ENCODE measurements at places on chromosomes 16 and 17. TPM values are rescaled to one million over a fixed set of nuclear protein-coding genes. Genes with fewer than 3 reads are reported as not detected.

Gene ETV4
- 22.0 TPM for polyA plus RNA-seq

Gene PMFBP1
- polyA plus RNA-seq: 3.4 TPM

Gene ABCC6
- 19.0 TPM for polyA plus RNA-seq

Gene BIRC5
- 39.2 TPM for polyA plus RNA-seq

Gene C16orf95
- 4.2 TPM for polyA plus RNA-seq

Gene CD79B
- 1.9 TPM for polyA plus RNA-seq

- DNase-seq: no peak
These were observed 30.1 kb downstream of the VPS35 start for GRCh38 chr16:46658925-46659324.

DNA sequence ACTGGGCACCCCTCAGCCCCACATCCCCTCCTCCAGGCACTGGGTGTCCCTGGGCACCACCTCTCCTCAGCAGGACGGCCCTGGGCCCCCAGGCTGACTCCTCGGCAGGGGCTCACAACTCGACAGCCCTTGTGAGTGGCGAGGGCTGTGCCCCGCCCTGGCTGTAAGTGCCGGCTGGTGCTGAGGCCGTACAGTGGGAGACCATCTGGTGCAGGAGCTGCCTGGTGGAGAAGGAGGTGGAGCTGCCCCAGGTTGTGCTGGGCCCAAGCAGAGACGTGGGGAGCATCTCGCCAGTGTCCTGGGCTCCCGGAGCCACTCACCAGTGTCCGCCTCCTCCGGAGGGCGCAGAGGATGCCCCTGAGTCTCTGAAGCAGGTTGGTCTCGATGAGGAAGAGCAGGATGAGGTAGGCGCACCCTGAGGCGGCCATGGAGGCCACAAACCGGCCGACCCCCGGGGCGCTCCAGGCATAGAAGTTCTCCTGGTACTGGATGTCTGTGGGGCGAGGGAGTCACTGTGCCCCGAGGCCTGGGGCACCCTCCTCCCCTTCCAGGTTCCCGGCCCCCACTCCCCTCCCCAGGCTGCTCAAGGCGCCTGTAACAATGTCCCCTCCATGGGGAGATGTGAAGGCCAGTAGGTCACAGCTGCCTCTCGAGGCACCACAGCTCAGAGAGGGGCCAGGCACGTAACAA, 15.1 kb upstream of the RNPS1 start:
- no peak for DNase-seq

GRCh38 chr17:7557775-7558543, 591 bp upstream of the TNFSF13 start:
- peak; percentile 90 for DNase-seq

GRCh38 chr16:1745181-1745899, 26.0 kb downstream of the NME3 start:
- DNase-seq: no peak

DNA sequence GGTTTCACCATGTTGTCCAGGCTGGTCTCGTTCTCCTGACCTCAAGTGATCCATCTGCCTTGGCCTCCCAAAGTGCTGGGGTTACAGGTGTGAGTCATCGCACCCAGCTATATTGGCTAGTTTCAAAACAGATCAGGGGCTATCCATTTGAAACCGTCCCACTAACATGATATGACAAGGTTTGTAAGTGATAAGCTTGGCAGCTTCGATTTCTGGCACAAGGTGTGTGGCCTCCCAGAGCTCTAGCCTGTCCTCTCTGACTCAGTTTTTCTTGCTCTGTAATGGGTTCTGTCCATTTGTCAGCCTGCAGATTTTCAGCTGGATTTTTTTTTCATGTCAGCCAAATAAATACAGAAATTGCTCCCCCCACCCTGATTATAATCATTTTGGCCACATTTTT, 31.8 kb upstream of the TENT4B start:
- DNase-seq: no peak

- no peak for DNase-seq
These were observed 400 bp downstream of the HCFC1R1 start for GRCh38 chr16:3023415-3023668.

- no peak for DNase-seq
These were observed 20.1 kb upstream of the ZNF423 start for GRCh38 chr16:49875806-49876715.

DNA sequence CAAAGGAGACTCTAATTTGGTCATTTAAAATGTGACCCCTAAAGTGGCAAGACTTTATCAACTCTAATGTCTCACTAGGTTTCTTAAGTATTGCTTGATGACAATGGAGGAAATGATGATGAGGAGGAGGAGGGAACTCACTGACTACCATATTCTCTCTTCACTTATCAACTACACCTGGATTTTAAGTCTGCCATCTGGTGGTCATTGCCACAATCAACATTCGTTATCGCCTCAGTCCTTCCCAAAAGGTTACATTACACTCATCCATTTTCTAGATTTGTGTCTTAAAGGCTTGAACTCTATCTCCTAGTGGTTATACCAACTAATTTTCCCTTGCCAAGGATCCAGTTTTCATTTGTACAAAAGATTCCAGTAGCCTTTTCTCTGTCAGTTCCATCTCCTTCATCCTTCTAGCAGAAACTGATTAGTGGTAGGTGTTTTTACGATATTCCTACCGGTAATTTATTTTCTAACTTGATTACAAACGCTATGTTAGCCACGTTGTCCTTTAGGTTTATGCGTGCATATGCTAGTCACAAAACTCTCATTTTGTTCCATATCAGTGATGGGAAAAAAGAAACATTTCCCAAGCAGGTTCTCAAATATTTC, 114.6 kb upstream of the NOG start:
- DNase-seq: no peak

DNA sequence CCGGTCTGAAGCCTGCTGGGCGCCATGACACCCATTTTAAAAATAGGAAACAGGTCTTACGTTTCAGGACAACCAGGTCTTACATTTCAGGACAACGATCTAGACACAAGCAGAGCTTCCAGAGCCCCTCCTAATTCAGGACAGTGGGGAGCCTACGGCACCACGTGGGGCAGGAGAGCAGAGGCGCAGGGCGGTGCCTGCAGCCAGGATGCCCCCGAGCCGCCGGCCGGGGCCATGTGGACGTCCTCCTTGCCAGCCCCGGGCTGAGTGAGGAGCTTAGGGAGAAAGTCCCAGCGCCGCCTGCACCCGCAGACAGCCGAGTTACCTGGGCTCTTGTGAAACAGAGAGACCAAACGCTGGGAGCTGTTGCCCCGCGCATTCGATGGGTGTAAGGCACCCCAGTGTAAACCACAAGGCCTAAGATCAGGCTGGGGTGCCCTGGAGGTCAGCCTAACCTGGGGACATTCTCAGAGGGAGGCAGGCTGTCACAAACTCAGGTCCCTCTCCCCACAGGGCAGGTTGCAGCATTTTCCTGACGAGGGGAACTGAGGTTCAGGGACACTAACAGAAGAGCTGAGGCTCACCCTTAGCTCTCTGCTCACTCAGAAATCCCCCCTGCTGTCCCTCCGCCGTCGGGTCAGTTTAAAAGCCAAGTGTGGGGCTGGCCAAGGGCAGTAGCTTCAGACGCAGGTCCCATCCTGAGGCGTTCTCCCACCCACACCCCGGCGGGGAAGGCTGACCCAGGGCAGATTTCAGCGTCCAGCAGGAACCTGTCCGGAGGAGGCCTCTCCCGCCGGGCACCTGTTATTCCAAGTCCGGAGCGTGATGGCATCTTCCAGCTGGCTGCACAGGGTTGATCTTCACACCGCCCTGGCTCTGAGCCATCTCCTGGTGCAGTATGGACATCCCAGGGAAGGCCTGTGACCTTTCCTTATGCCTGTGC, 1.8 kb upstream of the NOTUM start:
- DNase-seq: no peak

DNA sequence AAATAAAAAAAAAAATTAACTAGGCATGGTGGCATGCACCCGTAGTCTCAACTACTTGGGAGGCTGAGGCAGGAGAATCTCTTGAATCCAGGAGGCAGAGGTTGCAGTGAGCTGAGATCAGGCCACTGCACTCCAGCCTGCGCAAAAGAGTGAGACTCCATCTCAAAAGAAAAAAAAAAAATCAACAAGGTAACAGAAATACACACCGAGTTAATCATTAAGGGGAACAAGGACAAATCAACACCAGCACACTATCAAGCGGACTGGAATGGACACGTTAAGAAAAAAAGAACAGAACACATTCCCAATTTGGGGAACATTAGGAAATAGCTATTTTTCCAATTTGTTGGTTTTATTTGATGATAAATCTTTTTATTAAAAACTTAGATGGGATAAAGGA, 28.4 kb upstream of the GLG1 start:
- no peak for DNase-seq

DNA sequence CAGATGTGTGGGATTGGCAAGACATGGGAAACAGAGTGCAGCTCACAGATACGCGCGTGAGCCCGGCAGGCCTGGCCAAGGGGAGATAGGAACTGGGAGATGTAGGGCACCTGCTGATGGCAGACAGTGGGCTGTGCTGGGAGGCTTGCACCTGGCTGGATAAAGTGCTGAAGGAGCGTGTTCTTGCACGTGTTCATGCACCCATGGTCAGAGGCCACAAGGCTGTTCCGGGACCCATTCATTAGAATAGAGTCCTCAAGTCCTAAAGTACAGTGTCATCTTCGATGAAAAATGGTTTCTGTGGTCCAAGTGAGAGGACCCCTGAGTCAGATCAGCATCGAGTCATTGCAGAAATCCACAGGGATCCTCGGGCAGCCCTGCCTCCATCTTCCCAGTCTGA, 236.4 kb downstream of the CCDC182 start:
- no peak for DNase-seq

DNA sequence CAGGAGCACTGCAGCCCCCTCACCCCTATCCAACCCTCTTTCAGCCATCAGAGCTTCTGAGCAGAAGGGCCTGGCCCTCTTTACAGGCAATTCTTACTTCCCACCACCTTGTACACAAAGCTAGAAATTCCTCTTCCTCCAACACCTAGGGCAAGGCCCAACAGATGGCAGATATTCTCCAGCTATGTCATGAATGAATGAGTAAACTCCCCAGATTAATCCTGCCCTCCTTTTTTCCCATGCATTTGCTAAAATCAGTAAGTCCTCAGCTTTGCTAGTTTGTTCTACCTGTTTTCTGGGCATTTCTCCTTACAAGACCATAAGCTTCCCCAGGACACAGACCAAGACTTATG, 20.4 kb upstream of the MRPS23 start:
- DNase-seq: no peak

DNA sequence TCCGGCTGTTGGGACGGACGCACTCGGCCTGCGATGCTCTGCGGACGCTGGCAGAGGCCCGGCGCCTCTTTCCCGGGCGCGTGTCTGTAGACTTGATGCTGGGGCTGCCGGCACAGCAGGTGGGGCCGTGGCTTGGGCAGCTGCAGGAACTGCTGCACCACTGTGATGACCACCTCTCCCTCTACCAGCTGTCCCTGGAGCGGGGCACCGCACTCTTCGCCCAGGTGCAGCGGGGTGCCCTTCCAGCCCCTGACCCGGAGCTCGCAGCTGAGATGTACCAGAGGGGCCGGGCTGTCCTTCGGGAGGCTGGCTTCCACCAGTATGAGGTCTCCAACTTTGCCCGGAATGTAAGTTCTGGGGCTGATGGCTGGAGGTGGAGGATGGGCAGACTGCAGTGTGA, 3.5 kb downstream of the RSAD1 start:
- DNase-seq: no peak

DNA sequence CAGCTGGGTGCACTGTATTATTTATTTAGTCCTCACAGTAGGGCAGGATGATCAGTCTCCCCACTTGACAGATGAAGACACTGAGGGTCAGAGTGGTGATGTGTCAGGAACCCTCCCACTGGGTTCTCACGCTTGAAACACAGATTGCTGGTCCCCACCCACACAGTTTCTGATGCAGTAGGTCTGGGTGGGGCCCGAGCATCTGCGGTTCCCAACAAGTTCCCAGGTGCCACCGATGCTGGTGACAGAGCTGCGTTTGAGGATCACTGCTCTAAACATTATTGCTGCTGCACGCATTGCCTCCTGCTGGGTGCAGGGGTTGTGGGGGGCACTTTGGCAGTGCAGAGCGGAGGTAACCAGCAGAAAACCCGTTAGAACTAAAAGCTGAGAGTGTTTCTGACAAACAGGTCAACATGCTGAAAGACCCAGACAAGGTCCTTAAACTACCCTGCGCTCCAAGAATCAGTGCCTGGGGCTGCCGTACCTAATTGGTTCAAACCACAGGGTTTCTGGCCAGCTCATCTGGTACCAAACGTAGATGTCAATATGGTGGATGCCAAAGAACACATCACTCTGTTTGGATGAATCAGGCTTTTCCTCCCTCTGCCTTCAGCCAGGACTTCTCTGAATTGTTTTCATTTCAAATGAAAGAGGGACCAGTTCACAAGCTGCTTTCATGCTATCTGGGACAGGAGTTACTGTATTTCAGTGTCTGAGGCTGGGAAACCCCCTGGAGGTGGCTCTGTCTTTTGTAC, 76.0 kb downstream of the ABCC1 start:
- no peak for DNase-seq

DNA sequence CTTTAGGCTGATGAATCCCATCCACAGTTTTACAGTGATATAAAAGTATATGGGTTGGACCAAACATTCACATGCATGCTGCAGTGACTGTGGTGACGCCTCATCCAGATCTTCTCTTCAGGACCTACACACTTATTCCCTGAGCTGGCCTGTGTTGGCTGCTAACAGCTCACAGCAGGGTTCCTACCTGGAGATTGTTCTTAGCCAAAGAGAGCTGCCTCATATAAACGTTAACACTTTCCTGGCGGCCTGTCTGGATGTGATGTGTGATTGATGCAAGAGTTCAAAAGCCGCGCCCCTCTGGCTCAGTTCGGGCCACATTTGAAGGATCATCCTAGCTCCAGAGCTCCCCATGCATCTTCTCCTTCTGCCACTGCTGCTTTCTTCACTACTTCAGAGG, 93.0 kb upstream of the NETO2 start:
- DNase-seq: no peak

DNA sequence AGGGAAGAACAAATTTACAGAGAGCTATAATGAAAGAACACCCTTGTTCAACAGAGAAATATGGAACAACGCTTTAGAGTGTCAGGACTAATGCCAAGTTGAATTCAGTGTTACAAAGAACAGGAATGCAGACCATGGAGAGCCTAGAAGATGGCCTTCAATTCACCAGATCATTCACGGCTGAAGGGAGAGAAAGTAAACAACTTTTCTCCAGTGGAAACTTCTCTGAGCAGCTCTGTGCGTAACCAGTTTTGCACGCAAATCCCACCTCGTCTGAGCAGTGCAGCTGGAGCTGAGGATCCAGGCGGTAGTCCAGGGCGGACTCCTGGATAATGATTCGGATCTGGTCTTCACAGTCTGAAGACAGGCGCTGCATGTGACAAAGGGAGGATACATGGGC, 40.5 kb upstream of the CLEC18B start:
- DNase-seq: no peak

GRCh38 chr17:28944862-28945741, 6.2 kb downstream of the PHF12 start:
- no peak for DNase-seq
